ENCODE measurements at places on chromosomes 3 and 15.

GRCh38 chr3:43319794-43320193, 33.5 kb downstream of the SNRK start:
- DNase-seq: no peak

DNA sequence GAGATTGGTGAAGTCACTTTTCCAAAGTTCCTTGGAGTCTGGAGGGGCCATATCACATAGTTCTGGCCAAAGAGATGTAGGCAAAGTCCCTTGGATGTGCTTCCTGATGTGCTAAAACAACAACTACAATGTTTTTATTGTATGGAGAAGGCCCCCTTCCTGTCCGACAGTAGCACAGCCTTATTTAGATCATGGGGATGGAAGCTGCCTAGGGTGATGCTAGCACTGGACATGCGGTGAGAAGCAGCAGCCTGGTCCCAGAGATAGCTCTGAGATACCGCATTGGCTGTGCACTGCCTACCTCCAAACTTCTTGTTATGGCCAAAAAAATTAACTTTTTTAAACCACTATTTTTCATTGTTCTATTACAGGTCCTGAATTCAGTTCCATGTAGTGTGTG, 137.6 kb downstream of the AQP9 start:
- no peak for DNase-seq

- DNase-seq: no peak
Measured at GRCh38 chr3:174397848-174398247, 461.3 kb upstream of the NAALADL2 start.

DNA sequence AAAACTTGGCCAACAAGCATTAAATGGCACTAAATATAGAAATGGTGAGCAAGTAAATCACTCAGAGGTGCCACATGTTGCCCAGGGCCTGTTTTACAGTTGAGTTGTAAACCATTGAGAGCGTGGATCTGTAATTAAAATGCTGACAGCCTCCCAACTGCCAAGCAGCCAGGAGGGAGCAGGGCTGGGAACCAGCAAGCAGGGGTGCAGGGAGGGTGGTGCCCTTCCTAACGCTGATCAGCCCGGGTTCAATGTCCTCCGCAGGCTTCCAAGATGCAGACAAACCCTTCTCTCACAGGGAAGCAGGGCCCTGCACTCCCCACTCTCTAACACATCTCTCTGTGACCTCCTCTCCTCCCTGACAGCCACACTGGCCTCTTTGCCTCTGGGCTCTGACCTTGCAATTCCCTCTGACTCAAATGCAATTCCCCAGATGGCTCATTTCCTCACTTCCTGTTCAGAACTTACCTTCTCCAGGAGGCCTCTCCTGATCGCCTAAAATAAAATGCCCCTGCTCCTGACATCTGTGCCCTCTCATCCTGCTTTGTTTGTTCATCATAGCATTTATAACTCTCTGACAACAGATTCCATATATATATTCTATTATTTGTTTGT, 40.0 kb downstream of the WNT7A start:
- DNase-seq: no peak

GRCh38 chr3:194203482-194204041, 67.6 kb downstream of the HES1 start:
- no peak for DNase-seq

DNA sequence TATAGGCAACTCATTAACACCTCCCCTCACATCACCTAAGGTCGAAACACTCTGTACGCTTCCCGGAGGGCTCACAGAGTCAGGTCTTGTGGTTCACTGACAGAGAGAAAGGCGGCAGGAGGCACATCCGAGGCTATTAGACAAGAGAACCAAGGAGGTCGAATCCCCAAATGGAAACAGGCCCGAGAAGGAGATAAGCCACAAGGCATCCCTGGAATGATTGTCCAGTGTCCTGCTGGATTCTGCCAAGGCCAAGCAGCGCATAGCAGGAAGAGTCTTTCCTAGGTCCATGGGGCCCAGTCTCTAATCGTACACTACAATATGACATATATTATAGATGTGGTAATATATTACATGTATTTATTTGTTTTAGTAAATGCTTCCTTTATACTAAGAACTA, 58.5 kb downstream of the ANXA2 start:
- no peak for DNase-seq

DNA sequence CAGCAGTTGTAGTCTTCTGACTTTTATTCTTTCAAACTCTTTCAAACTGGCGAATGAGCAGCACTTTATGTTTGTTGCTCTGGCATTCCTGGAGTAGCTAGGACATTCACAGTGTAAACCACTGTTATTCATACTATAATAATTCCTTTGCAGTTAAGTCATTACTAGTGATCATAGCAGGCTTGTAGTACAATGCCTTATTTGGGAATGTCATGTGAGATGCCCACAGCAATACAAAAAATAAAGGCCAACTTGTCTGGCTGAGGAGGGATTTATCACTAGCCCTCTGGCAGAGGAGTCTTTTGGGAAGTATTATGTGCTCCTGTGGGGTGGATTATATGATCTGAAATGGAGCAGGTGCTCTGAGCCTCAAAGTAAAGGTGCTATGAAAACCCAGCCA, 197.2 kb downstream of the VGLL3 start:
- DNase-seq: no peak

DNA sequence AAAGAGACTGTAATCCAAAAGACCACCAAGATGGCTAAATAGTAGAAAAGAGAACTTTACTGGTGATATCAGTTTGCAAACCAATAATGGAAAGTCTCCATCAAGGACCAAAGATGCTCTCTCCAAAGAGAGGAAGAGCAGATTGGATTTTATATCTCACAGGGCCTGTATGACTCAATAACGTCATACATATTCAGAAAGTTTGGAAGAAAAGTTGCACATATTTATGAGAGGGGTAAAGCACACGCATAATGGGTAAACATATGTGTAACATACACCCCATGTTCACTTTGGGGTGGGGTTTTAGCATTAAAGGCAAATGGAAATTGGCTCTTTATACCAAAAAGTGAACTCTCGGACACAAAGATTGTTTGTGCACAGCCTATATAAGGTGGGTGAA, 274.5 kb upstream of the POU1F1 start:
- no peak for DNase-seq

- DNase-seq: no peak
Measured at GRCh38 chr15:65646486-65646885, 24.7 kb downstream of the SLC24A1 start.

- DNase-seq: no peak
Measured at GRCh38 chr3:39109086-39109485, 1.6 kb downstream of the TTC21A start.
